Small intestine (tissue), 16 donors: ENCODE measurements at places on chromosomes 16 and 17. TPM values are rescaled to one million over a fixed set of nuclear protein-coding genes. Genes with fewer than 3 reads are reported as not detected.

DNA sequence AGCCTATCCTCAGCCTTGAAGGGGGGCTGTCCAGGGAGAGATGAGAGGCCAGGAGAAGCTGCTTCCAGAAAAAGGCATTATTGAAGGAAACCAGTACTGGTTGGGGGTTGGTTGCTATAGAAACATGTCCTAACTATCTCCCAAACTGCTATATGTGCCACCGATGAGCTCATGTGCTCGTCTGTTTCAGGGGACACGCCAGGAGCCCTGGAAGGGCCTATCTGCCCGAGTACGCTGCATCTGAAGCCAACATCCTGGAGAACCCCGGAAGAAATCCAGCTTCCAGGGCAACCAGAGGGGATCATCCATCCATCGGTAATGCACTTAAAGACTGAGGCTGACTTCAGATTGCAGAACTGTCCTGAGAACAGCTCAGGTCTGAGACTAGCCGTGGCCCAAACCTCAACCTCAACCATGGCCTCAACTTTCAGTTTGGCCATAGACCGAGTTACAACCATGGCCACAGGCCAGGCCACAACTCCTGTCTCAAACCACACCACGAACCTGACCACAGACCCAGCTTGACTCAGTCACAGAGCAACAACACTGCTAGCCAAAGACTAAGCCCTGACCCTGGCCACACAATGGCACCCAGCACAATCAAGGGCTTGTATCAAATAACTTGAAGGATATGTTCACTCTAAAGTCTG is 10.2 kb downstream of the PITPNM3 start:
- no peaks in the 10 kb centered on the region for H3K27me3 ChIP-seq
- H3K4me1 ChIP-seq = no peaks in the 10 kb centered on the region
- H3K4me3 ChIP-seq = no peak overlapping the region
- H3K27ac ChIP-seq = no peak overlapping the region
- H3K36me3 ChIP-seq = no peaks in the 10 kb centered on the region

DNA sequence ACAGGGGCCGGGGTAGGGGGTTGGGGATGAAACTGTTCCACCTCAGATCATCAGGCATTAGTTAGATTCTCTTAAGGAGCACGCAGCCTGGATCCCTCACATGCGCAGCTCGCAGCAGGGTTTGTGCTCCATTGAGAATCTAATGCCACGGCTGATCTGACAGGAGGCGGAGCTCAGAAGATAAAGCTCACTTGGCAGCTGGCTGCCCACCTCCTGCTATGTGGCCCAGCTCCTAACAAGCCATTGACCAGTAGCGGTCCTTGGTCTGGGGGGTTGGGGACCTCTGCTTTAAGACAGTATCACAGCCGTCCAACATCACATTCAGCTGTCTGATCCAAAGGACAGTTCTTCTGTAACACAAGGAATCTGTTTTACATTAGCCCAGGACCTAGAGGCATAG is 62.5 kb downstream of the SLC39A11 start:
- H3K36me3 ChIP-seq = no peaks in the 10 kb centered on the region
- peak overlapping the region; percentile 37 for H3K27ac ChIP-seq
- H3K4me1 ChIP-seq = peaks cover 17% of the 10 kb centered on the region
- H3K27me3 ChIP-seq = no peaks in the 10 kb centered on the region
- no peak overlapping the region for H3K4me3 ChIP-seq

GRCh38 chr17:63435681-63436522 is 10.2 kb downstream of the CYB561 start:
- peak overlapping the region; percentile 37 for H3K27ac ChIP-seq
- no peak overlapping the region for H3K4me3 ChIP-seq
- DNase-seq = no peak
- peaks cover 57% of the 10 kb centered on the region for H3K4me1 ChIP-seq

Gene CNTNAP1
- polyA plus RNA-seq = 2.5 TPM

- no peaks in the 10 kb centered on the region for H3K27me3 ChIP-seq
- DNase-seq = no peak
- no peak overlapping the region for H3K4me3 ChIP-seq
- no peak overlapping the region for H3K27ac ChIP-seq
- H3K4me1 ChIP-seq = peaks cover 4% of the 10 kb centered on the region
- H3K36me3 ChIP-seq = no peaks in the 10 kb centered on the region
These were observed 11.1 kb upstream of the ATP2C2 start for GRCh38 chr16:84357191-84357651.

GRCh38 chr16:89525146-89525913 is 17.1 kb downstream of the SPG7 start:
- H3K27me3 ChIP-seq = no peaks in the 10 kb centered on the region
- DNase-seq = no peak
- H3K4me1 ChIP-seq = no peaks in the 10 kb centered on the region
- peaks cover 95% of the 10 kb centered on the region for H3K36me3 ChIP-seq

Gene LRRC36
- not detected for polyA plus RNA-seq

Gene RNF112
- polyA plus RNA-seq = 1.1 TPM

GRCh38 chr17:73513426-73513825 is 130.8 kb downstream of the SDK2 start:
- no peak for DNase-seq
- no peak overlapping the region for H3K27ac ChIP-seq
- no peaks in the 10 kb centered on the region for H3K4me1 ChIP-seq
- no peak overlapping the region for H3K4me3 ChIP-seq

Gene OR1F1
- not detected for polyA plus RNA-seq

GRCh38 chr16:89019511-89019910 is 42.5 kb upstream of the CBFA2T3 start:
- DNase-seq = no peak
- H3K27me3 ChIP-seq = no peaks in the 10 kb centered on the region
- H3K36me3 ChIP-seq = no peaks in the 10 kb centered on the region

DNA sequence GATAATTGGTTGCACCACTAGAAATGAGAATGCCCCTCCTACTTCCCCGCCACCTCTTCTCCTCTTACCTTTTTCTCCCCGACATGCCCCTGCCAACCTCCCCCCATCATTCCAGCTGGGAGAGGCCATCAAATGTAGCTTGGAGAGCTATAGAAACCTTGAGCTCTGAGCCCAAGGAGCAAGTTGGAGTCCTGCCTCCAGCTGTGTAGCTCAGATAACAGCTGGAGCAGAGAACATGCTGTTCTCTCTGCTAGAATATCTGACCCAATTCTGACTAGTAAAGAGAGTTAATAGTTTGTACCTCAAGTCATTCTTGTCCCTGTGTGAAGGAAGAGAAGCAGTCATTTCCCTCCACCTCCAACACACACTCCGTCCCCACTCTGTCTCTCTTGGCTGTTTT is 490.3 kb downstream of the MAF start:
- no peaks in the 10 kb centered on the region for H3K36me3 ChIP-seq
- no peaks in the 10 kb centered on the region for H3K4me1 ChIP-seq
- no peak for DNase-seq
- no peak overlapping the region for H3K4me3 ChIP-seq
- no peak overlapping the region for H3K27ac ChIP-seq
- H3K27me3 ChIP-seq = no peaks in the 10 kb centered on the region

Gene RPL27
- 1,737 TPM for polyA plus RNA-seq

- H3K27me3 ChIP-seq = no peaks in the 10 kb centered on the region
- no peak overlapping the region for H3K27ac ChIP-seq
- no peak for DNase-seq
- H3K4me3 ChIP-seq = no peak overlapping the region
These were observed 51.8 kb downstream of the LYRM1 start for GRCh38 chr16:20952139-20952920.

- H3K4me3 ChIP-seq = no peak overlapping the region
- no peak for DNase-seq
- no peaks in the 10 kb centered on the region for H3K4me1 ChIP-seq
- no peaks in the 10 kb centered on the region for H3K36me3 ChIP-seq
- H3K27ac ChIP-seq = no peak overlapping the region
- no peaks in the 10 kb centered on the region for H3K27me3 ChIP-seq
These were observed 146.3 kb upstream of the AXIN2 start for GRCh38 chr17:65707780-65708179.

DNA sequence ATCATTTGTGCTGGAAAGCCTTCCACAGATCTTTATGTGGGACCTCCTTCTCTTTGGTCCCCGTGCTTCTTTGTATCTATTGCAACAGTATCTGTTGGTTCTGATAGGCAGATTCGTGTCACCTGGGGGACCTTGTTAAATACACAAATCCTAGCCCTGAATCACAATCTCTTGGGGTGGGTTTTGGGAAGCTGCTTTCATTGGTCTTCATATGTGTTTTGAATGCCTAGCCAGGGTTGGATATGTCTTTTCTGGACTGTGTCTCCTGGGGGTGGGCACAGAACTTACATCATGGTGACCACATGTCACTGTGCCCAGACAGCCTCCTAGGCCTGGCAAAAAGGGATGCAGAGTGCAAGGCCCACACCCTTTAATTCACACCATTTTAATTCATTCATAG is 81.0 kb upstream of the HNF1B start:
- no peaks in the 10 kb centered on the region for H3K36me3 ChIP-seq
- no peak overlapping the region for H3K4me3 ChIP-seq
- no peak for DNase-seq
- no peaks in the 10 kb centered on the region for H3K4me1 ChIP-seq

GRCh38 chr17:21228845-21229244 is 14.9 kb upstream of the TMEM11 start:
- H3K36me3 ChIP-seq = no peaks in the 10 kb centered on the region
- no peak for DNase-seq
- no peak overlapping the region for H3K4me3 ChIP-seq
- no peaks in the 10 kb centered on the region for H3K27me3 ChIP-seq
- no peaks in the 10 kb centered on the region for H3K4me1 ChIP-seq

DNA sequence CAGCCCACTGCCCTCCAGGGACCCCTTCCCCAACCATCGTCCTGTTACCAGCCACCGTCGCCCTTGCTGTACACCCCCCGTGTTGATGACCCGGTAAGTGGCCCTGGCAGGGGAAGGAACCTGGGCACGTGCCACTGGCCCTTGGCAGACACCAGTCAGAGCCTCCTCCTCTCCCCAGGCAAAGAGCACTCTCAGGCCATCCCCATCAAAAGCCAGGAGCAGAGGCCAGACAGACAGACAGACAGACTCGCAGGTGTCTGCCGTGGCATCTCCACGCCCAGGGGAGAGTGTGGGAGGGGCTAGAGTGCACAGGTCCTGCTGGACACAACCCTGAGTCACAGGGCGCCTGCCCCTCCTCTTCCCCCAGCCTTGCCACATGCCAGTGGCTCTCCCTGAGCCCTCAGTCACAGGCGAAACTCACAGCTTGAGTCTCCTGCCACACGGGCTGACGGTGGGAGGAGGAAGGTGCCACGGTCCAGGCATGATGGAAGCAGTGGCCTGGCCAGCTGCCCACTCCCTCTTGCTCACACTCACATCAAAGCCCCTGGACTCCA is 7.8 kb downstream of the CLCN7 start:
- no peak overlapping the region for H3K4me3 ChIP-seq
- no peak overlapping the region for H3K27ac ChIP-seq
- no peak for DNase-seq
- H3K4me1 ChIP-seq = no peaks in the 10 kb centered on the region
- peaks cover 80% of the 10 kb centered on the region for H3K36me3 ChIP-seq
- H3K27me3 ChIP-seq = no peaks in the 10 kb centered on the region

GRCh38 chr17:82775001-82775823 is 23.3 kb downstream of the TBCD start:
- H3K4me3 ChIP-seq = no peak overlapping the region
- peaks cover 2% of the 10 kb centered on the region for H3K36me3 ChIP-seq

DNA sequence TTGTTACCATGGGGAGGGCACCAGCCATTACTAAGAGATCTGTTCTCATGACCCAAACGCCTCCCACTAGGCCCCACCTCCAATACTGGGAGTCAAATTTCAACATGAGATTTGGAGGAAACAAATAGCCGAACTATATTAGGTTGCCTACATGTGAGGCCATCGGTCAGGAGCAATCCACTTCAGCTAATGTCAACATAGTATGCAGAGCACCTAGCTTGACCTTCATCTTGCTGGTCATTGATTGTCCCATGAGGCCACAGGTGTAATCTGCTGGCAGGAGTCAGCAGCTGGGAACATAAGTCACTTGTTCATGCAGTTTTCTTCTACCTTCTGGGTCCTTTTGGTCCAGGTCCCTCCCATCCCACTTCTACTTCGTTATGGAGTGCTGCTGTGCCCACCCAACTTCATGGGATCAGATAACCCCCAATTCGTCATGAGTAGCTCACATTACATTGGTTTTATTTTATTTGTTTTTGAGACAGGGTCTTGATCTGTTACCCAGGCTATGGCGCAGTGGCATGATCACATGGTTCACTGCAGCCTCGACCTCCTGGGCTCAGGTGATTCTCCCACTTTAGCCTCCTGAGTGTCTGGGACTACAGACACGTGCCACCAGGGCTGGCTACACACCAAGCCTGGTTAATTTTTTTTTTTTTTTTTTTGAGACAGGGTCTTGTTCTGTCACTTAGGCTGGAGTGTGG is 5.9 kb upstream of the KPNA2 start:
- H3K27ac ChIP-seq = no peak overlapping the region
- no peak overlapping the region for H3K4me3 ChIP-seq
- no peak for DNase-seq
- no peaks in the 10 kb centered on the region for H3K36me3 ChIP-seq
- H3K27me3 ChIP-seq = no peaks in the 10 kb centered on the region

GRCh38 chr17:14875557-14876412 is 389.3 kb downstream of the PMP22 start:
- no peaks in the 10 kb centered on the region for H3K27me3 ChIP-seq
- DNase-seq = no peak
- H3K36me3 ChIP-seq = no peaks in the 10 kb centered on the region
- no peak overlapping the region for H3K4me3 ChIP-seq
- H3K4me1 ChIP-seq = no peaks in the 10 kb centered on the region

DNA sequence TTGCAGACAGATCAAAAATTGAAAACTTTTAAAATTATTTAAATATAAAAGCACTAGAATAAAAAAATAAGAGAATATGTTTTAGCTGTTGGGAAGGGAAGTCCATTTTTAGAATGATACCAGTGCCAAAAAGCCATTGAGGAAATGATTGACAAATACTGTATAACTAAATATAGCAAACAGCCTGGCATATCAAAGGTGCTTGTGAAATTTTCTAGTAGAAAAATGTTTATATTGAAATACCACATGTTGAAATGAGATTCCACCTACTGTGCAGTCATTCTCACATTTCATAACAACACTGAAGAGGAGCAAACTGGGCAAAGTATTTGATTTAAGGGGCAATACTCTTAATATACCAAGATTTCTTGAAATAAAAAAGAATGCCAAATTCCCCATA is 183.5 kb downstream of the PHKB start:
- no peaks in the 10 kb centered on the region for H3K27me3 ChIP-seq
- H3K36me3 ChIP-seq = peaks cover 10% of the 10 kb centered on the region
- no peak overlapping the region for H3K4me3 ChIP-seq
- H3K27ac ChIP-seq = no peak overlapping the region

Gene OR1A1
- polyA plus RNA-seq = not detected

DNA sequence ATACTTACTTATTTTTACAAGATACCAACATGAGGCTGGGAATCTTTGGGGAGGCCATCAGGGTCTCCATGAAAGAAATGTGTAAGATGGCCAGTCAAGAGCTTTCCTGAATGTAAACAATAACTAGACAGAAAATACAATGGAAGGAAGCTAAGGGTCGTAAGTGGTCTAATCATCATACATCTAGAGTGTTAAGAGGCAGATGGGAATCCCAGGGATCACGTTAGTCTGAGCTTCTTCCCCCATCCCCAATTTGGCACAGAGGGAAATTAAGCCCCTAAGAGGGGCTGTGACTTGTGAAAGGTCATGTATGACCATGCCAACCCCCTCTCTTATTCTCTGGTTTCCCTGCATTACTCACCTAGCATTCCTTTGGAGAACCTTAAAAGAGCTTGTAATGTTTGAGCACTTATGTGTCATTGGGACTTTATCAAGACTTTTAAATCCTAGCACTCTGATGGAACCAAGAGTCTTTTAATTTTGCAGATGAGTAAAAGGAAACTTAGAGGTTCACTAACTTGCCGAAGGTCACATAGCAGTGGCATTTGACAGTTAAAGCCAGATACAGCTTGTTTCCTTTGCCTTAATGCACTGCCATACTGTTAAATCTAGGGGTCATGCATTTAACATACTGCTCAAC is 46.1 kb downstream of the DCUN1D3 start:
- no peak overlapping the region for H3K27ac ChIP-seq
- no peaks in the 10 kb centered on the region for H3K4me1 ChIP-seq
- H3K4me3 ChIP-seq = no peak overlapping the region
- H3K36me3 ChIP-seq = peaks cover 4% of the 10 kb centered on the region
- no peaks in the 10 kb centered on the region for H3K27me3 ChIP-seq
